ENCODE measurements at places on chromosomes 6 and 20.
A peak's percentile ranks its signal among the peaks of the same experiment; 100 is the strongest.

GRCh38 chr6:149716181-149716963, 1.5 kb downstream of the LATS1 start:
- peak; percentile 16 for DNase-seq

DNA sequence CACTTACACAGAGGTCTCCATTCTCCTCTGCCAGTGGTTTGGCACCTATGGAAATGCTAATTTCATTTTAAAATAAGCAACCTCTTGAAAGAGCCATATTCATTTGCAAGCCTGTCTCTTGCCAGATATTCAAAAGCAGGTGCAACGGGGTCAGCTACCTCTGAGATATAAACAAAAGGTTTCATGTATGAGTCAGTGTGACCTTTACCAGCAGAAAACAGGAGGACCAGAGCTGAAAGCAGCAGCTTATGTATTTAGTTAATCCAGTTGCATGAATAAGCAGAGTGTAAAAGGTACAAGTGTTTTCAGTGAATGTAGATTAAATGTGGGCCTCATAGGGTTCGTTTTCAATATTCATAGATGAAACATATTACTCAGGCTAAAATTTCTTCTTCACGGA, 56.0 kb downstream of the TENT5A start:
- no peak for DNase-seq

DNA sequence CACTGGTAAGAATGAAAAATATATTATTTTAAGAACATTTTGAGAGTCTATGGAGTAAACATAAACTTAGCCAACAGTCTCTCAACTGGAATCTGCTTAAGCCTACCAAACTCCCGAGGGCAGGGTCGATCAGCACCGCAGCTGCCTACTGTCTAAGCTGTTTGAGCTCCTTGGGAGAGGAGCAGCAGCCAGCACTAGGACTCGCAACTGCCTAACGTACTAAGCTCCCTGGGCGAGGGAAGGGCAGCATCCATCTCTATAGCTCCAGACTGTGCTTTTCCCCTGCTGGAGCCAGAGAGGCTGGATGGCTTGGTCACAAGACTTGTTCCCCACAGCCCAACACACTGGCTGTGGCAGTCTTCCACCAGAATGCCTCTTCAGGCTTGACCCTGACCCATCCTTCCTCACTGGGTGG, 96.4 kb downstream of the MOXD1 start:
- no peak for DNase-seq

- DNase-seq, result no peak
Measured at GRCh38 chr20:54170026-54170471, 3.7 kb downstream of the CYP24A1 start.

- DNase-seq, result peak; percentile 29
Measured at GRCh38 chr6:29791786-29792122, 35.9 kb upstream of the HLA-G start.

DNA sequence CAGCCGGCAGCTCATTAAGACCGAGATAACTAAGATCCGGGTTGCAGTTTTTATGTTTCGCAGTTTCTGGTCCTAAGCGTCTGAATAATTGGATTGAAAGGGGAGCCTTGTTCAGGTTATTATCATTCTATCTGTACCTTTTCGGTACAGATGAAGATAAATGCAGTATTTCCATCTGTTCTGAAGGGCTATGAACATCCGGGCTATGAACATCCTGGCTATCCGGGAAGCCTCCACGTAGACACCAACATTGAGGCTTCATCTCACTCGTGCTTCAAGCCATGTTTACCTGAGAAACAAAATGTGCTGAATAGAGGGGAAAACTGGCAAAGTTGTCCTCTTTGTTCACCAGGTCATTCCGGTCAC, 399 bp upstream of the REPS1 start:
- no peak for DNase-seq

GRCh38 chr20:17869295-17869994, 99.1 kb downstream of the SNX5 start:
- no peak for DNase-seq

GRCh38 chr6:100346828-100347227, 117.9 kb downstream of the SIM1 start:
- DNase-seq, result no peak

DNA sequence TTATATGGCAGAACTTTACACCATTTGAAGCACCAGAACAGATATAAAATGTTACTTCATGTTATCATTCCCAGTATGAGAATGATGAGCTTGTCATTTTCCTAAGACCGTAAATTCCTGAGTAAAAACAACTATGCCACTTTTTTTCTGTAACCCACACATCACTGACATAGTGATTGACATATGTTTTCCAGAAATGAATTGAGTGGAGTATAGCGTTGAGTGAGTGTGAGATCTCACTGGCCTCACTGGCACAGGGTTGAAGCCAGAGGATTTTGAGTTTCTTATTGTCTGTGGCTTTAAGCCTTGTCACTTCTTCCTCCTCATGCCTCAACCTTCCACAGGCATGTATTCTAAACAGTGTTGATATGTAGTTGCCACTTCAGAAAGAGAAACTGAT, 62.3 kb downstream of the PDE7B start:
- no peak for DNase-seq

GRCh38 chr20:63931735-63932134, 24.5 kb downstream of the UCKL1 start:
- DNase-seq, result no peak

DNA sequence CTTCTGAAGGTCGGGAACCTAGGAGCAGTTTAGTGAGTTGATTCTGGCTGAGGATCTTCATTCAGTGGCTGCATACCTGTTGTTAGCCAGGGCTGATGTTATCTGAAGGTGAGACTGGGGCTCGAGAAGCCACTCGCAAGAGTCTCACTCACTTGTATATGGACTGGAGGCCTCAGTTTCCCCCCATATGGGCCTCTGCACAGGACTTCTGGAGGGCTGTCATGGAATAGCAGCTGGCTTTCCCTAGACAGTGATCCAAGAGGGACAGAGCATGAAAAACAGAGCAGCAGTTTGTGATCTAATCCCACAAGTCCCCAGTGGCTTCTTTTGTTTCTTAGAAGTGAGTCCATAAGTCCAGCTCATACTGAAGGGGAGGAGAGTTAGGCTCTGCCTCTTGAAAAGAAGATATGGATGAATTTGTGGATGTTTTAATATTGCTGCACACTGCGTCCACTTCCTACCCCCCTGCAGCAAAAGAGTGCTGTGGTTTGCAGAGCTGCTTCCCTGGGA, 623.4 kb downstream of the CDH26 start:
- no peak for DNase-seq

- no peak for DNase-seq
Measured at GRCh38 chr20:41076776-41077175, 48.2 kb downstream of the TOP1 start.

- no peak for DNase-seq
Measured at GRCh38 chr6:88709819-88710246, 253.6 kb downstream of the RNGTT start.

- no peak for DNase-seq
Measured at GRCh38 chr6:33950891-33951889, 147.4 kb upstream of the MLN start.

DNA sequence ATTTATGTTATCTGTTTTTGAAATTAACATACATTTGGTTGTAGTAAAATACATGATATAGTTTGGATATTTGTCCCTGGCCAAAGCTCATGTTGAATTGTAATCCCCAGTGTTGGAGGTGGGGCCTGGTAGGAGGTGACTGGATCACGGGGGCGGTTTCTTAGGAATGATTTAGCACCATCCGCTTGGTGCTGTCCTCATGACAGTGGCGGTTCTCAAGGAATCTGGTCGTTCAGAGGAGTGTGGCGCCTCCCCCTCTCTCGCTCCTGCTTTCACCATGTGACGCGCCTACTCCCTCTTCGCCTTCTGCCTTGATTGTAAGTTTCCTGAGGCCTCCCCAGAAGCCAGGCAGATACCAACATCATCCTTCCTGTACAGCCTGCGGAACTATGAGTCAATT, 29.0 kb downstream of the CTCFL start:
- DNase-seq, result no peak

DNA sequence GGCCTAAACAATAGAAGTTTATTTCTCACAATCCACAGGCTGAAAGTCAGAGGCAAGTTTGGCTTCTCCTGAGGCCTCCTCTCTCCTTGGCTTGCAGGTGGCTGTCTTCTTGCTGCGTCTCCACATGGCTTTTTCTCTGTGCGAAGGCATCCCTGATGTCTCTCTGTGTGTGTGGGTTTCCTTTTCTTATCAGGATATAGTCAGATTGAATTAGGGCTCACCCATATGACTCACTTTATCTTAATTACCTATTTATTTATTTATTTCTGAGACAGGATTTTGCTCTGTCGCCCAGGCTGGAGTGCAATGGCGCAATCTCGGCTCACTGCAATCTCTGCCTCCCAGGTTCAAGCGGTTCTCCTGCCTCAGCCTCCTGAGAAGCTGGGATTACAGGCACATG, 30.7 kb downstream of the LINC00237 start:
- no peak for DNase-seq

- DNase-seq, result no peak
Measured at GRCh38 chr6:45991189-45991588, 24.5 kb downstream of the CLIC5 start.

DNA sequence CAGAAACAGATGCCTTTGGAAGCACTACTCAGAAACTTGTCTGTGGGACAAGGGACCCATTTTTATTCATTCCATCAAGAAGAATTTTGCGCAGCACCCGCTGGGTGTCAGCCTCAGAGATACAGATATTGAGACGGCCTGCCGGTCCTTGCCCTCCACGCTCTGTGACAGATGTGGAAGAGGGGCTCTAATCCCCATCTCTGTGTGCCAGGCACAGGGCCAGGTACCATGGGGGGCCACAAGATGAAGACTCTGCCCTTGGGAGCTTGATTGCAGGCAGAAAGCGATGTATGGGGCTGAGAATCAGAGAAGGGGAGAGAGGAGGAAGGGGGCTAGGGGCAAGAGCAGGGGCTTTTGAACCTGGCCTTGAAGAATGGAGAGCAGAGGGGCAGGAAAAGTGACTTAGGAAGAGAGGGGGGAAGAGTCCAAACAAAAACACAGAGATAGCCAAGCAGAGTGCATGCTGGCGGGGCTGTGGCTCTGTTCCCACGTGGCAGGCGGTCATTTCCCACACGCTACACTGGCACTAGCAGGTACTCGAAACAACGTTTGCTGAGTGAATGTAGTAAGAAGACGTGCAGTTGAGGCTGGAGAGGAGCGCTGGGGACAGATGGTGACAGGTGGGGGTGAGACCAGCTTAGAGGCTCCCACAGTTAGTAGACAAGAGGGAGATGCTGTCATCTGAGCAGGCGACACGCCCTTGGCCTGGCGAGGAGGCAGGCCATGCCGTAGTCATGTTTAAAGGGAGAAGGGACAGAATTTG, 170.3 kb upstream of the SNX9 start:
- DNase-seq, result no peak

DNA sequence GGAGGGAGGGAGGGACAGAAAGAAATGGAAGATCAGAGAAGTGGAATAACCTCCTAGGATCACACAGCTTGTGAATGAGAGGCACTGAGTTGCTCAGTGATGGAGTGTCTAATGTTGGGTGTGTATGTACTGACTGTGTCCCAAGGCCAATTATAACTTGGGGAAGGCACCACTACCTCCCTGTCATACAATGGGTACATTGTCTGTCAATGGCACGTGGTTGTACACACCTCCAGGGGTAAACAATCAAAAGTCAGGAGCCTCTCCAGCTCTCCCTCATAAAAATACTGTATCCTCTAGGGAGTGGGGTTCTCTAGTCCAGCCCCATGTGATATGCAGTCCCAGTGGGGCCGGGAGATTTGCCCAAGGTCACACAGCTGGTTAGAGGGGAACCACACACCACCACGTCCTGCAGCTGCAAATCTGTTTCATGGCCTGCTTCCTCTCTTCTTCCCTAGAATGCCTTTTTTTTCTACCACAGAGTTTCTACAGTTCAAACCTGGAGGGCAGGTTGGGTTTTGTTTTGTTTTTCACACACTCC, 112.5 kb downstream of the SNX5 start:
- DNase-seq, result no peak

DNA sequence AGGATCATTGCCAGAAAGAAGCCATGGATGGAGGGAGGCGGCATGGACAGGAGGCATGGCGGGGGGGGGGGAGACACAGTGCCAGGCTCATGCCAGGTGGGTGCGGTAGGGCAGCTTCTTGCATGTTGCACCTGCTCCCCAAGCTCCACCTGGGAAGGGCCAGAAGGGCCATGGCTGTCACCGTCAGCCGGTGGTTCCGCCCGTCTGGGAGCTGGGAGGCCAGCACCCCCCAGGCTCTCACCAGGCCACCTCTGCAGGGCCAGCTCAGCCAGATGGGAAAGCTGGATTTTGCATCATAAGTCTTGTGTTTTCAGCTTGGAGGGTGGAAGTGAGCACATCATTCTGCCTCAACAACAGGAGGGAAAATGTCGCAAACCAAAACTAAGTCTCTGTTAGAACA, 404.7 kb downstream of the TAF4 start:
- DNase-seq, result no peak

DNA sequence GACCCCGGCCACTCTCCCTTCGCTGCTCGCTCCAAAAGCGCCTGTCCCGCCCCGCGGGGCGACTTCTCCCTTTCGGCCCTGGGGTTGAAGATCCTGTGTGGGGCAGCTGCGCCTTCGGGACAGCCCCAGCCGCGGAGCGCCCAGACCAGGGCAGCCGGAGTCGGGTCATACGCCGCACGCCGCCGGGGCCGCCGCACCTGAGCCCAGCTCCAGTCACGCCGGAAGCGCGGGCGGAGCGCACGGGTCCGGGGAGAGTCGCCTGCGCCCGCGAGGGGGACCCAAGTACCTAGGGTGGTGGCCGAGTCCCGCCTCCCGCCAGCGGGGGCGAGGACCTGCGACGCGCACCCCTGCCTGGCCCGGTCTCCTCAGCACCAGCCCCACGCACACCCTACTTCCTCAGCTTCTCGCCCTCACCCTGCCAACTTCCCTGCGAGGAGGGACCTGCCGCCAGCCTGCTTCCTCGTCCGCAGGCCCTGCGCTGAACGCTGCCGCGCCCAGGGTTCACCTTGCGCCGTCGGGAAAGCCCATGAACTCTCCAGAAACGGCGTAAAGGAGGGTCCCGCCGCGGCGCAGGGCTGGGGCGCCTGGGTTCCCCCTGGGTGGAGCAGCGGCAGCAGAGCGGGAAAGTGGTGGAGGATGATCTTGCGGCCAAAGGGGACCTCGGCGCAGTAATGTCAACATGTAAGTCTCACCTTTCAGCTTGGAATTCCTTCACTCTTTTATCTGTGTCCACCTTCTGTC, at the start of gene ADGRG6:
Gene ADGRG6 (plus strand): TSS at position 357 of the 741 bp plus-strand sequence. CDS start 323 bp downstream, at position 680.
- peak; percentile 72 for DNase-seq

DNA sequence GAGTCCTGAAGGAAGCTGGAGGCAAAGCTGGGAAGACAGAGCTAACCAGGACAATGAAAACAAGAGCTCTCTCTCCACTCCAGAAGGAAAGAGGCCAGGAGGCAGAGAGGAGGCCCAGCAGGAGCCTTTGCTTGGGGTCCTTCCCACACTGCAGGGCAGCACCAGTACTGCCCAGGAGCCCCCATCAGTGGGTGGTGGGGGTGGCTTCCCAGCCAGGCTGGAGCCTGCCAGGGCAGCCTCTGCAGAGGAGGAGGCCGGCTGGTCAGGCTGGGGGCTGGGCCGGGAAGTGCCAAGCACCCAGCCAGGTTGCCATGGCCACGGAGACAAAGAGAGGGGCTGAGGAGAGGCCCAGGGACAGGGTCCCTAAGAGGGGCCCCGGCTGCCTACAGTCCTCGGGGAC, 33.4 kb downstream of the PREX1 start:
- peak; percentile 57 for DNase-seq

DNA sequence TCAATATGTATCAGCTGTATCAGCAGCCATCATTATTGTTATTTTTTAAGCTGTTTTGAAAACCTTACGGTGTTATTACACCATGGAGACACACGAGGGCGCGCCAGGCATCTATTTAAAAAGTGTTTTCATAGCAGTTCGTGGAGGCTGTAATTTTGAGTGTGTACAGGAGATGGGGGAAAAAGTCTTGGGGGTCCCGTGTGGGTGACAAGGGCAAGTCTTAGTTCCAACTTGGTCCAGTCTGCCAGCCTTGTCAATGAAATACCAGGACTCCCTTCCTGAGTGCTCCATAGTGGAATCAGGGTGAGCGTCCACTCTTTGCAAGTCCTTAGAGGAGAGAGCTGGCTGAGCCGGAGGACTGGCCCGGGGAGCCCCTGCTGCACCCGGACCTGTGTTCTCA, 43.3 kb downstream of the SLC2A10 start:
- DNase-seq, result peak; percentile 61
